CD4-positive, alpha-beta T cell treated with Interleukin-6 at 100 ng/mL for 8 hours (primary cell): ENCODE measurements at places on chromosomes 6 and 20.

- DNase-seq: no peak
Observed at GRCh38 chr6:131946992-131947955, 3.9 kb downstream of the CCN2 start.

GRCh38 chr6:27994616-27995015, 37.6 kb downstream of the OR2B6 start:
- DNase-seq: no peak

GRCh38 chr6:41488433-41489119, 57.6 kb upstream of the FOXP4 start:
- DNase-seq: no peak

DNA sequence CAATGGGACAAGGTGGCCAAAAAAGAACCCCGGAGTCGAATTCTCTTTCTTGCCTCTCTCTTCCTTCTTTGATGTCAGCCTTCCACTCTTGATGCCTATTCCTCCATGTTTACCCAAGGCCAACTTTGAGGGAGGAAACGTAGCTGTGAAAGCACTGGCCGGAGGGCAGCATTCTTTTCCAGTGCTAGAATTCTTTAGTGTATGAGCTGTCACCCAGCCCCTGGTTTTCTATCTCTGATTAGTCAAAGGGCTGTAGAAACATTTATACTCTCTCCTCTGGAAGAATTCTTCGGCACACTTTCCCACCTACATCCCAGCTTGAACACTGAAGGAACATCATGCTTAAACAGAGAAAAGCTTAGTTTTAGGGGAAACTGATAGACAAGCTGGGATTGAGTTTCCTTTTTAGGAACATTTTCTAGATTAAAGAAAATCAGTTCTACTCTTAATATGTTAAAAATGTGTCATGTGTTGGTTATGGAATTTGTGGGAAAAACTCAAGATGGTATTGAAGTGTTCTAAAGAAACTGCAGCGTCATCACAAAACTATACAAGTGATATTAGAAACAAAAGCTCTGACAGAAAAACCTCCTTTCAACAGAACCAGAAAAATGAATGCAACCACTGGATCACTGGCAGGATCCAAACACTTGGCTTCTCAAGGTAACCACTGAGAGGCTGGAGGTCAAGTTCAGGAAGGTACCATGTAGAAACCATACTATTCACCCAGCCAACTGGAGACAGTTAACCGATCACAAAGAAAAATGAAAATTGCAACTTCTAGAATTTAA, 20.7 kb upstream of the UTRN start:
- no peak for DNase-seq

DNA sequence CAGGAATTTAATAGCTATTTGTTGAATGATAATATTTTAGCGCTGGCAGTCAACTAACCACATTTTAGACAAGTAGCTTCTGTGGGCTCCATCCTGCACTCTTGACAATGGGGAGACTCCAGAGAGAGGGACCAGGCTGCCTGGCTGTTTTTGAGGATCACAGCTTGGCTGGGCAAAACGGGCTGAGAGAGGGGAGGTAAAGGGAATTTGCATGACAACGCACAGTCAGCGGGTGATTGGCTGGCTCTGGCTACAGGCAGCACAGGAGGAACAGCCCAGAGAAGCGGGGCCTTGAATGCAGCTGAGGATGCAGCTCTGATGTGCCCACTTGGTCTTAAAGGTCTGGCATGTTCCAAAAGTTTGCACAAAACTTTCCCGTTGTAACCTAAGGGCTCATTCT, 41.2 kb downstream of the LRFN2 start:
- no peak for DNase-seq
